ENCODE measurements at places on chromosomes 11 and 22. TPM values are rescaled to one million over a fixed set of nuclear protein-coding genes. Genes with fewer than 3 reads are reported as not detected.

The OR51B2 gene
- not detected for total RNA-seq

The OTUB1 gene
- 54.1 TPM for total RNA-seq

The ANO3 gene
- not detected for total RNA-seq

The PLA2G3 gene
- total RNA-seq, result not detected

The RNF214 gene
- 14.2 TPM for total RNA-seq

The PIWIL4 gene
- 0.65 TPM for total RNA-seq

The ASPHD2 gene
- 4.2 TPM for total RNA-seq

The SCUBE1 gene
- 0.98 TPM for total RNA-seq

The LAYN gene
- 20.9 TPM for total RNA-seq

The POU2AF2 gene
- total RNA-seq, result not detected

The SAA4 gene
- not detected for total RNA-seq

The BATF2 gene
- total RNA-seq, result 0.98 TPM

The DDX6 gene
- total RNA-seq, result 150 TPM

The SCGB1C1 gene
- not detected for total RNA-seq

The SGSM1 gene
- total RNA-seq, result 1.1 TPM

The ADAMTS8 gene
- not detected for total RNA-seq

The RIMBP3B gene
- total RNA-seq, result not detected

The CDKN1C gene
- total RNA-seq, result 5.6 TPM

The ATL3 gene
- 174 TPM for total RNA-seq

The CCDC116 gene
- total RNA-seq, result 0.38 TPM

The MIAT gene
- 0.33 TPM for total RNA-seq

The TMPRSS4 gene
- not detected for total RNA-seq

The VPREB3 gene
- not detected for total RNA-seq

The CYB561A3 gene
- total RNA-seq, result 51.6 TPM

The KIRREL3 gene
- not detected for total RNA-seq

The CPT1A gene
- total RNA-seq, result 84.3 TPM

The GAB4 gene
- not detected for total RNA-seq

The IFITM1 gene
- total RNA-seq, result 0.57 TPM

The MS4A6E gene
- not detected for total RNA-seq

The TMEM132A gene
- 59.2 TPM for total RNA-seq

The GP1BB gene
- total RNA-seq, result 2.3 TPM

The TRIM22 gene
- 131 TPM for total RNA-seq

The ACTN3 gene
- total RNA-seq, result 0.19 TPM

The SLC1A2 gene
- not detected for total RNA-seq

The TUB gene
- total RNA-seq, result 2.3 TPM

The PANX3 gene
- not detected for total RNA-seq

The KCNJ5 gene
- total RNA-seq, result not detected

The CABP4 gene
- total RNA-seq, result 3.9 TPM

Measured in vein endothelial cell (primary cell).